Sigmoid colon (tissue), 7 donors: ENCODE measurements at places on chromosomes 5 and 9. TPM values are rescaled to one million over a fixed set of nuclear protein-coding genes. Genes with fewer than 3 reads are reported as not detected.

Gene KCNN2
- total RNA-seq, result 5.3 TPM

- DNase-seq, result no peak
These were observed 56.6 kb downstream of the CAMSAP1 start for GRCh38 chr9:135850737-135851136.

Gene ADGRV1
- 0.83 TPM for total RNA-seq

GRCh38 chr5:132030610-132031009 is 19.2 kb upstream of the ACSL6 start:
- DNase-seq, result no peak

- no peak for DNase-seq
These were observed 46.4 kb downstream of the ANXA2R start for GRCh38 chr5:42993516-42994245.

DNA sequence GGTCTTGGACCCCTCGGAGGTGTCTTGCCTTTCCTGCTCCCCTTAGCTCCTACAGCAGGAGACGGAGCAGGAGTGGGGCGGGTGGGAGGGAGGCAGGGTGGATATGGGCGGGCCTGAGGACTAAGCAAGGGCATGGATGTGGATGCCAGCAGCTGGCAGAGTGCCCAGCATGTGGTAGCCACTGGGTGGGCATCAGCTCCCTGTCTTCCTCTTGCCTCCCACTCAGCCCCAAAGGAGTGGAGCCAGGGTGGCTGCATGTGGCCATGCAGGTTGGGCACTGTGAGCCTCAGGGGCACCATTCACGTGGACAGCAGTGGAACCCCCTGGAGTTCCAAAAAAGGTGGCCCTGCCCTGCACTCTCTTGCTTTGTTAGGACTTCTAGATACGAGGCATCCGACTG is 90.1 kb upstream of the TBCA start:
- DNase-seq, result no peak

- DNase-seq, result no peak
These were observed 14.3 kb downstream of the DIPK1B start for GRCh38 chr9:136726631-136727191.

- no peak for DNase-seq
These were observed 700.2 kb upstream of the PTPRD start for GRCh38 chr9:11312966-11313365.

DNA sequence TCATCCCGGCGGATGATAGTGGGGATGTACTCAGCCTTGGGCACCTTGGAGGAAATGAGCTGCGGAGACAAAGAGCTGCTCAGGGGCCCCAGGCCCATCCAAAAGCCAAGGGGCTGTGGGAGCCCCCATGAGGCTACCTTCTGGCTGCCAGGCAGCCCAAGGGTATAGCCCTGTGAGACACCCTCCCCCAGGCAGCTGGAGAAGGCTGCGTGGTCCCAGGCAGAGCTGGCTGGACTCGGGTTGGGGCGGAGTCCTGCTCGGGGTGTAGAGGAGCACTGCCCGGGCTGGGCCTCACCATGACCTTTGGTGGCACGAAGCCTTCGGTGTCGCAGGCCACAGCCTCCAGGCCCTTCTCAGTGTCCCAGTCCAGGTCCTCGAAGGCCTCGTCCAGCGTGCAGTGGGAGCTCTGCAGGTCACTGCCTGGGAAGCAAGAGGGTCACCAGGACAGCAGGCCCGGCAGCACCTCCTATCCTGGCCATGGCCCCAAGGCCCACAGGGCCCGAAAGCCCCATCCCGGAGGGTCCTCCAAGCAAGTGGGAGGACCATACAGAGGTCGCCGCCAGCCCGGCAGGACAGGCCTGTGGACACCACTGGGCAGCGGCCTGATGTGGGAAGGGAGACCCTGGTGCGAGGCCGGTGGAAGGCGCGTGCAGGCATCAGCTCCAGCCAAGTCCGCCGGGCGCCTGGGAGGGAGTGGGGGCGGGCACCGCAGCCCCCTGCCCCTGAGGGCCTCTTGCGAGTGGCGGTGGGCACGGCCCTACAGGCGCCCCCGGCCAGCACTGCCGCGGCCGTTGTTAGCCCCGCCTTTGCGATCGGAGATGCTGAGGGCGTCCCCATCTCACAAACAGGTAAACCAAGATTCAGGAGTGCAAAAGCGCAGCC is 6.1 kb downstream of the NSMF start:
- DNase-seq, result peak; percentile 69

- no peak for DNase-seq
These were observed 14.6 kb downstream of the CPEB4 start for GRCh38 chr5:173902743-173903142.

DNA sequence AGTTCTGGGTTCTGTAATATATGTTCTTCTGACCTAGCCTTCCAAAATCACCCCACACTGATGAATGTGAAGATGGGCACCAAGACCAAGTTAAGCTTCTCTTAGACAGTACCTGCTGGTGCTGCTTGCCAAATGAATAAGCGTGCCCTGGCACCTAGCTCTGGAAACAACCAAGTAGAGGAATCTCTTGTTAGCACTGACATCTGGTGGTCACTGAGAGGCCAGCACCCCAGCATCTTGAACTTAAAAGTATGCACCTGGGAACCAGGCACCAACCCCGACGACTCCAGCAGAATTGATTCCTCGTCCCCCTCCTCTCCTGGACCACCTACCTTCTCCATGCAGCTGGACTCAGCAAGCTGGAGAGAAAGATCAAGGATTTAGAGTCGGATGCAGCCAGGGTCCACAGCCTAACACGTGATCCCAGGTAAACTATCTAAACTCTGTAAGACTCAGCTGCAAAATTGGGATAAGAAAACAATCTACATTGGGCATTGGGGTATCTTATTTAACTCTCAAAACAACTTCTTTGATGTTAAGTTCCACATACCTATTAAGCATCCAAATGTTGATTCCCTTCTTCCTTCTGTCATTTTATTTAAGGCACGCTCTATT is 89.8 kb downstream of the SLC1A3 start:
- DNase-seq, result peak; percentile 67

Gene CARD19
- total RNA-seq, result 88.4 TPM

Gene PAEP
- not detected for total RNA-seq

GRCh38 chr5:94849821-94850736 is 231.6 kb downstream of the SLF1 start:
- no peak for DNase-seq

Gene SGTB
- total RNA-seq, result 12.5 TPM

GRCh38 chr9:37740128-37740527 is 13.5 kb upstream of the TRMT10B start:
- no peak for DNase-seq

Gene GFI1B
- total RNA-seq, result not detected

DNA sequence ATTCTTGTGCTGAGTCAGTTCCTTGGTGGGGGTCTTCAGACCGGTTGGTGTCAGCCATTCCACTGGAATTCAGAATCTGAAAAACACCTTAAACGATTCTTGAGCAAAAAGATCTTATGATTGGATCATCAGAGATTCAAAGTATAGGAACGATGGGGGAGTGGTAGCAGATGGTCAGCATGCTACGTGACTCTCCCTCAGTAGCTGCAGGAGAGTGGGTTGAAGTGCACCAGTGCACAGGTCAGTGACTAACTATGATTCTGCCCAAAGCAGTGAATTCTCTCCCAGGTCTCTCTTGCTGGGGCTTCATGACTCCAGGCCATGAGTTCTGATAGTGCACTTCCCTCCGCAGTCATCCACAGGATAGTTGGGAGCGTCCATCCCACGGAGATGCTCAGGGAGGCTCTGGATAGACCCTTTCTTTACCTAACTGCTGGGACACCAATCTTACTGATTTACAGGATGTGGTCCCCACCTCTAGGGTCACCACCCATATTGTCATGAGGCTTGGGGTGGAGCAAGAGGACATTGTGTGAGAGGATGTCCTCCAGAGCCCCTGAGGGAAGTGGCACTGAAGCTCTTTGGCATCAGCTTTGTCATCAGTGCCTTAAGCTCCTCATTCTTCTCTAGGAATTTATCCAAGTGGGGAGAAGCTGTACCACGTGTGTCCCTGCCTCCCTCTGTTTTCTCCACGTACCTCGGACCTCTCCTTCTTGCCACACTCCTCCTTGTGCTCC is 62.0 kb downstream of the RASGRF2 start:
- DNase-seq, result no peak
